ENCODE measurements at places on chromosomes 4 and X. TPM values are rescaled to one million over a fixed set of nuclear protein-coding genes. Genes with fewer than 3 reads are reported as not detected.

GPRASP2 gene
- total RNA-seq = 14.2 TPM

TLR10 gene
- total RNA-seq = not detected

PHKA2 gene
- total RNA-seq = 16.0 TPM

APOOL gene
- total RNA-seq = 15.7 TPM

FGF2 gene
- 174 TPM for total RNA-seq

SAGE1 gene
- total RNA-seq = not detected

C1QTNF7 gene
- 0.91 TPM for total RNA-seq

AADAT gene
- 2.8 TPM for total RNA-seq

Data from smooth muscle cell of the pulmonary artery (primary cell).